ENCODE measurements at places on chromosomes 3 and 15.

- DNase-seq = no peak
Observed at GRCh38 chr15:94930960-94931359, 699.6 kb downstream of the MCTP2 start.

DNA sequence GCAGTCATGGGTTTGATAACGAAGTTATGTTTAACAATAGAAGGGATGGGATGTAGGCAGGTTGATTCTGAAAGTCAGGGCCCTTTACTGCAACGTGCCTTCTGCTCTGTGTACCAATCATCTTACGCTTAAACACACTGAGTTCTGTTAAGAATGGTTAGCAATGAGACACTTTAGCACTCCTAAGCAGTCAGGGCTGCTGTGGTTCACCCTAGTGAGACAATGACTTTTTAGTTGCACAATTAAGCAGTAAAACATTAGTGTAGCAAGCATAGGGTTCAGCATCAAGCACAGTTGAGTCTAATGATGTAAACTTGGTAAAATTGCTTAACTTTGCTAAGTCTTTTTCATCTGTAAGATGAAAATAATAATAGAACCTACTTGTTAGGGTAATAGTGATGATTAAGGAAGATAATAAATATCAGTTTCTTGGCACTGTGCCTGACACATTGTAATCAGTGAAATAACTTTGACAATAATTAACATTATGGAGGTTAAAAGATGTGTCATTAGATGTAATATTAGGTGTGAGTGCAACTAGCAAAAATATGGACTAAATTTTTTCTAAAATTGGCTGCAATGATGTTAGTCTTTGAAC lies 484.2 kb upstream of the THBS1 start:
- no peak for DNase-seq

DNA sequence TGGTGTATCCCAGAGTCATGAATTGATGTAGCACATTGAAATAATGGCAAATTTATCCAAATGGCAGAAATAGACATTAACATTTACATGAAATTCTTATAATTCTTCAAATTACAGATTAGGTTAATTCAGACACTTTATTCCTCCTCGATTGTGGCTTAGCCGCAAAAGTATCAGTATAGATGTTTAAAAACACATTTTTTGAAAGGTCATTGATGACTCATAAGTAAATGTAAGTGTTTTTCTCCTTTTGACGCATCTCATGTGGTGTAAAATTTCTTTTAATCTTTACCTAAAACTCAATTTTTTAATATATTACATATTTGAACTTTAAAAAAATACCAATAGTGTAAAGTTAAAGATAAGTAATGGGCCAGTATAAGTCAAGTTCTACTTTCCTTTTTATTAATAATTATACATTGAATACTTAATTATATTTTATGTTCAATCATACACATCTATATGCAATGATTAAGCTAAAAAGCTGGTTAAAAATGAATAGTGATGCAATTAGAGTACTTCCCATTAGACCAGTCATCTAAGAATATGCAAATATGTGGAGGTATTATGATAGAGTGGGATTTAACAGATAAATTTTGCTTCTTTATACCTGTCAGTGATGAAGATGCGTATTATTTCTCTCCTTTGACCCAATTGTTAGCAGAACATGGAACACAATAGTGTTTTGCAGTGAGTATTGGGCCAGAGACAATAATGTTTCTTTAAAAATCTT lies 678.1 kb upstream of the DPPA4 start:
- no peak for DNase-seq

DNA sequence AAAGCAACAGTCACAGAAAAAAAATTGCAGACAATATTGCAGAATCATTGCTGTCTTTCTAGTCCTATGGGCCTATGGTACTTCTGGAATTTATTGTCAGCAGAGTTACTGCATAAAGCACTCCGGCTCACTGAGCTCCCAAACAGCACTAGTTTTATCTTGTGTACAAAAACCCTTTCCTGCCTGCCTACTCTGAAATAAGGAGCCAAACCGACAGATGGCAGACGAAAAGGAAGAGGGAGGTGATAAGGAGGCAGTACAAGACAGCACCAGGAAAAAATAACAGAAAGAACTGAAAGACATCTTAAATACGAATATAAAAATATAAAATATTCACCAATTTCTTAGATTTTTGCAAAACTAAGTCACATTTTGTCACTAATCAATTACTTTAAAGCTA lies 15.6 kb downstream of the HERC1 start:
- no peak for DNase-seq

DNA sequence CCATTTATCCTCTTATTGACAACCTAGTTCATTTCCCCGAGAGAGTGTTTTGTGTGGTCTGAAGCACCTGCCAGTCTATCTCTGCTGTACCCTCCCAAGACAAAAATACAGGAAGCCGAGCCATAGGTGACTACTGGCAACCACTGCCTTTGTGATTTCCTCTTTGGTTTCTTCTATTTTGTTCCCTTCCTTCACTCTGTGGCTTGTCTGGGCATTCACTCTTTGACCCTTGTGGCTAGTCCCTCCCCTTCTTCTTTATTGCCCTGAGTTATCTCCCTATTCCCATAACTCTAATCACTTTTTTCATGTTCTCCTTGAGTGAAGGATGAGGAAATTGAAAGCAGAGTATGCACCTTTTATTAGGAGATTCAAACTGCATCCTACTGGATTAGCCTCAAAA lies at the start of gene ADGRG7:
Gene ADGRG7 (plus strand): TSS at position 297 of the 400 bp plus-strand sequence. CDS start 256 bp downstream, outside the sequence.
- DNase-seq = no peak

GRCh38 chr3:71974786-71975185 lies 189.8 kb upstream of the PROK2 start:
- DNase-seq = no peak

GRCh38 chr15:69797051-69797595 lies 300.6 kb downstream of the TLE3 start:
- DNase-seq = no peak

DNA sequence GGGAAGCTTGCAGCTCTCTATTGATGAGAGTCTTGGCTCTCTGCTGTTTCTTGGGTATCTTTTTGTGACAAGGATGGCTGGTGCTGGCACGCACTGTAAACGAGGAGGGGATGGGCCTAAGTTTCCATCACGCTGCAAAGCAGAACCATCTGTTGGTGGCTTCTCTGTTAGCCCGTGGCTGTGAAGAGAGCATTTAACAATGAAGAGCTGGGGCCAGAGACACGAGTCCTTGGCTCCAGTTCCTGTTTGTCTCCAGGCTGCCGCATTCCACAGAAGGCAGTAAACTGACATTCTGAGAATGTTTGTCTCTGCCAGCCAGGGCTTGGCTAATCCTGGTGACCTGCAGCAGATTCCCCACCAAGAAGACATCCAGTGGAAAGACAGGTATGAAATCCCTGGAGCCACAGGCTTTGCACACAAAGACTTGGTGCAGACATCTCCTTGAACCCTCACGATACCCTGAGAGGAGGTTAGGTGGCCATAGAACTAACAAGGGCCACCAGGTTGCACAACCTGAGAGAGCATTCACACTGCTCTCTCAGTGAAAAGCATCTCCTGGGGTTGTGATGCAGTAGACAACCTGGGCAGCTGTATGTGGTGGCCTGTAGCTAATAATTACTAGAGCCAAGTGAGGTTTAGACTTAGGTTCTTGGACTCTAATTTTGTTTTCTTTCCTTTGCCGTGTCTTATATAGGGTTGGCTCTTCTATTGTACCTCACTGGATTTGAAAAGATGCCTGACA lies 130.9 kb downstream of the ASB7 start:
- no peak for DNase-seq

DNA sequence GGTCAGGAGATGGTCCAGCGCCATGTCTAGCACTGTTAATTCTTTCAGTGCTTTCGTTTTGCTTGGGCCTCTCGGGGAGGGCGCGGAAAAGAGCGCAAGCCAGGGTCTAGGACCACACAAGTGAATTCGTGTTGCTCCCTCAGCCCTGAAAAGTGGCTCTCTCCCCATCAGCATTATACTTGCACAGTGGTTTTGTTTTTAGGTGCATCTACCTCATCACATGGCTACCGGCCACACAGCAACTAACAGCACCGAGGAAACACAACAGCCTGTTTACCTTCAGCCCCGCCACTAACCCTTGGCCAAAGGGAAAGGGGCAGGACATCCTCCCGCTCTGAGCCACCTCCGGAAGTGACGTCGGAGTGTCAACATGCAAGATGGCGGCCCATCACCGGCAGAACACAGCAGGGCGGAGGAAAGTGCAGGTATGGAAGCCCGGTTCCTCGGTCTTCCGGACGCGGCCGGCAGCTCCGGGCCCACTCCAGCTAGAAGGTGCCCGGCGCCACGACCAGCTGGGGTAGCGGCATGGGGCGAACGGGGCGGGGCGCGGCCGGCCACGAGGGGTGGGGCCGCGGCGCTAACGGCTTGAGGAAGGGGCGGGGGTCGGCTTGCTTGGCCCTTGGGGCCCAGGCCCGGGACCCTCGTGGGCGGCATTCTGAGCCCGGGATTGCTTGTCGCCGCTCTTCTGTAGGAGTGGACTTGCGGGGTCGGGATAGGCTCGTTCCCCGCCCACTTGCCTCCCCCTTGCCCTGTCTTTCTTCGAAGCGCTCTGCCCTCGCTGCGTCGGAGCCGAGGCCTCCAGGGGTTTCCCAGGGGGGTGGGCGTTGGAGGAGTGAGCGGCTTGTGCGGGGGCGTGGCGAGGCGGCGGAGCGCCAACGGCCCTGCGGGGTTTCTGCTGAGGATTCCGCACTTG lies at the start of the genes SCN11A and WDR48:
Gene SCN11A (minus strand): TSS at position 296 of the 913 bp plus-strand sequence. CDS start 101,582 bp downstream, outside the sequence.
Gene WDR48 (plus strand): TSS at position 368 of the 913 bp plus-strand sequence. CDS start 10 bp downstream, at position 378.
- peak; percentile 77 for DNase-seq

- no peak for DNase-seq
Observed at GRCh38 chr3:64627471-64628321, 60.1 kb downstream of the ADAMTS9 start.

- no peak for DNase-seq
Observed at GRCh38 chr3:190739641-190740185, 122.8 kb downstream of the GMNC start.

DNA sequence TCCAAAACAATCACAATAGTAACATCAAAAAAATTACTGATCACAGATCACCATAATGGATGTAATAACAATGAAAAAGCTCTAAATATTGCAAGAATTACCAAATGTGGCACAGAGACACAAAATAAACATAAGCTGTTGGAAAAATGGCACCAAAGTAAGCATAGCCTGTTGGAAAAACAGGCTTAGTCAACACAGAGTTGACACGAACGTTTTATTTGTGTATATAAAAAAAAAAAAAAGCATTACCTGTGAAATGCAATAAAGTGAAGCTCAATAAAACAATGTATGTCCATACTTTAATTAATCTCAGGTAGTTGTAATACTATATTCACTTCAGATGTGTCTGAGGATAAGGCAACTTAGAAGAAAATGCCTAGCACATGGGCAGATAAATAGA lies 77.1 kb downstream of the NR1I2 start:
- no peak for DNase-seq

DNA sequence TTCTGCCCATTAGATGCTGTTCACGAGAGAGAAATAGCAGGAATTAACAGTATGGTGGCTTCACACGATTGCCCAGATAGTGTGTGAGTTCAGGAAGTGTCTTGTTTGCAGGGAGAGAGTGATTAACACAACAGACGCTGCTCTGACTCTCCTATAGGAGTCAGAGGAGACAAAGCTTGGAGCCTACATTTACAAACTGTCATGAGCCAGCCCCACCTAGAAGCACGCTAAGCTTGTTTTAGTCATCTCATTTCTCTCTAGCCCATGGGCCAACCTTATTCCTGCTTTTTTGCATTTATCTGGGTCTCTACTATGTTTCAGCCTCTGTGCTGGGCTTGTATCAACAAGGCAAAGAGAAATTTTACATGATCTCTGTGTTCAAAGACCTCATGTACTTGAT lies 128.3 kb upstream of the BFSP2 start:
- DNase-seq = no peak

- no peak for DNase-seq
Observed at GRCh38 chr15:91099616-91099994, 452 bp upstream of the SV2B start.

GRCh38 chr3:139448104-139448503 lies 28.2 kb downstream of the RBP2 start:
- DNase-seq = no peak

DNA sequence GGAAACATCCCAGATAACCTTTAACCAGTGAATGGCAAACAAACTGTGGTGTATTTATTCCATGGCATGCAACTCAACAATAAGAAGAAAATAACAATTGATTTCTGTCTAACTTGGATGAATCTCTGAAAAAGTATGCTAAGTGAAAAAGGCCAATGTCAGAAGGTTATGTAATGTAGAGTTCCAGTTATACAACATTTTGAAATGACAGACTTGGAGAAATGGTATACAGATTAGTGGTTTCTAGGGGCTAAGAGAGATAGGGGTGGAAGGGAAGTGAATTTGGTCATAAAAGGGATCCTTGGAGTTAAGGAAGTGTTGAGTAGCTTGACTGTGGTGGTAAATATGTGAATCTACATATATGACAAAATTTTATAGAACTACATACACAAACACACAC lies 269.4 kb upstream of the SUCLG2 start:
- no peak for DNase-seq

DNA sequence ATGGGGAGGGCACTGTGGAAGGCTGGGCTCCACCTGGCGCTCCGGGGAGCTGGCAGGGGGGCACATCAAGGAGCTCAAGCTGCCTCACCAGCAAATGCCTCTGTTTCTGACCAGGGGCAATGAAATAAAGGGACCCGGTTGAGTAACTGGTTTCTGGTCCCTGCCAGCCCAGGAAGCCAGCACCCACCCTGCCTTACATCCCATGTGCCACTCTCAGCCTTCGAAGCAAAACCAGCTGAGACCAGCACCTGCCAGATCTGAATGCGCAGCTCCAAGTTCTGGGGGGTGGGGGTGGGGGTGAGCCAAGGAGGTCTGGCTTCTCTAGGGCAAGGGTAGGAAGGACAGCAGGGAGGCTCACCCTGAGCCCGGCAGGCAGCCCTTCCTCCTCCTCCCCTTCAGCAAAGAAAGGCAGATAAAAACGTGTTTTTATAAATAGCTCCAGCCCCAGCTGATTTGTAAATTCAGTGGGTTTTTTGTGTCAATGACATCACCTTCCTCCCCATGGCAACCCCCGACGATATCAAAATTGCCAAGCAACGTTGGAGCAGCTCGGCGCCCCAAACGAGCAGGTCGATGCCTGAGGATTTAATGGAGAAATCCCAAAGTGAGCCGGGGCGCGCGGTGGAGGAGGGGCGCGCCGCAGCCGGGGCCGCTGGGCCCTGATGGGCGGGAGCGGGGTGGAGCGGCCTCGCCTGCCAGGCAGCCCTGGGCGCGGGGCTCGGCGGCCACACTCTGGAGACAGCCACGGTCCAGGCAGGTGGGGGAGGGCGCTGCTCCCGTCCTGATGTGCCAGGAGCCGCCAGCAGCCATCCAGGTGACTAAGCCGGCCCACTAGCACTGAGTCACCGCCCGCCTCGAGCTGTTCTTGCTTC lies at the start of gene PAK6:
Gene PAK6 (plus strand): TSS at position 532 of the 872 bp plus-strand sequence. CDS start 25,723 bp downstream, outside the sequence.
- peak; percentile 12 for DNase-seq
